Stimulated activated CD4-positive, alpha-beta T cell treated with anti-CD3 and anti-CD28 coated beads, Interleukin-15, amount 100 ng/mL, for 24 hours (primary cell): ENCODE measurements at places on chromosomes 2 and 18.

- peak; percentile 36 for DNase-seq
Observed at GRCh38 chr2:151638191-151638933, 95.9 kb downstream of the NEB start.

GRCh38 chr2:23836505-23836904 lies 90.4 kb downstream of the ATAD2B start:
- no peak for DNase-seq

DNA sequence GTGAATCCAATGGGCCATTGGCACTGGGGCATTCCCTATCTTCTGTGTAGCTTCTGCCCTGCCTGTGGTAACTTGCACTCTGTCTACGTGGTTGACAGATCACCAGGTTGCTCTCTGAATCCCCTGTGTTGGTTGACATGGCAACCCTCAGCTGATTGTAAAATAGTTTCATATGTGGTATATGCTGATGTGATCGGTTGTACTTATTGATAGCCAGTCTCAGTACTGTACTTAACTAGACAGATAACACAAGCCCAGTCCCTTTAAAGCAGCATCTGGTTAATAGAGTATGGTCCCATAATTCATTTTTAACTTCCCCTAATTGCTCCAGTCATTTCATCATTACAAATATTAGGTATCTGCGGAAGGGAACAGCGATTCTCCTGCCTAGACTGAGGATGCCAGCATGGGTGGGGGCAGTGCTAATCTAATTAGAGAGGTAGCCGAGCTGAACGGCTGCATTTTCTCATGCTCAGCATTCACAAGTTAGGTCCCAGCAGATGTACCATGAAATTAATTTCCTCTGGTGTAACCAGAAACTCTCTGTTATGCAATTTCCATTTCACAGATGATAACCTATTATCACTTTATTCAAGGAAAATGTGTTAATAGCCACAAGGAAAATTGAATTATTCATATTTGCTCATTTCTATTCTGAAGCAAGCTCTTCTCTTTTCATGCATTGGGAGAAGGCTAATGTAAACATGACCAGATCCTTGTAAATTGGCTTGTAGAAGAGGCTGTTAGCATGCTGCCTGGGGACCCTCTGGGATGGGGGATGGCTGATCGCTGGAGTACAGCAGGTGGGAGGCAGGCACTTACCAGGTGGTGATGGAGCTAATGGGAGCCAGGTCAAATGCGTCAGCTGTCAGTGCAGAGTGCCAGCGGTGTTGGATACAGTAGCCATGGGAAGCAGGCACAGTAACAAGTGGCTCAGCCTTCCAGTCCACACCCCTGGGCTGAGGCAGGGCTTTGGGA lies 608.3 kb downstream of the GALR1 start:
- no peak for DNase-seq

GRCh38 chr2:108412995-108413710 lies 35.4 kb downstream of the SULT1C4 start:
- DNase-seq: no peak

- DNase-seq: peak; percentile 80
Observed at GRCh38 chr2:43611987-43612894, 16.4 kb upstream of the THADA start.
